ENCODE measurements at places on chromosomes 12 and 14.

GRCh38 chr14:89425931-89426330 is 8.9 kb upstream of the FOXN3 start:
- no peak for DNase-seq

DNA sequence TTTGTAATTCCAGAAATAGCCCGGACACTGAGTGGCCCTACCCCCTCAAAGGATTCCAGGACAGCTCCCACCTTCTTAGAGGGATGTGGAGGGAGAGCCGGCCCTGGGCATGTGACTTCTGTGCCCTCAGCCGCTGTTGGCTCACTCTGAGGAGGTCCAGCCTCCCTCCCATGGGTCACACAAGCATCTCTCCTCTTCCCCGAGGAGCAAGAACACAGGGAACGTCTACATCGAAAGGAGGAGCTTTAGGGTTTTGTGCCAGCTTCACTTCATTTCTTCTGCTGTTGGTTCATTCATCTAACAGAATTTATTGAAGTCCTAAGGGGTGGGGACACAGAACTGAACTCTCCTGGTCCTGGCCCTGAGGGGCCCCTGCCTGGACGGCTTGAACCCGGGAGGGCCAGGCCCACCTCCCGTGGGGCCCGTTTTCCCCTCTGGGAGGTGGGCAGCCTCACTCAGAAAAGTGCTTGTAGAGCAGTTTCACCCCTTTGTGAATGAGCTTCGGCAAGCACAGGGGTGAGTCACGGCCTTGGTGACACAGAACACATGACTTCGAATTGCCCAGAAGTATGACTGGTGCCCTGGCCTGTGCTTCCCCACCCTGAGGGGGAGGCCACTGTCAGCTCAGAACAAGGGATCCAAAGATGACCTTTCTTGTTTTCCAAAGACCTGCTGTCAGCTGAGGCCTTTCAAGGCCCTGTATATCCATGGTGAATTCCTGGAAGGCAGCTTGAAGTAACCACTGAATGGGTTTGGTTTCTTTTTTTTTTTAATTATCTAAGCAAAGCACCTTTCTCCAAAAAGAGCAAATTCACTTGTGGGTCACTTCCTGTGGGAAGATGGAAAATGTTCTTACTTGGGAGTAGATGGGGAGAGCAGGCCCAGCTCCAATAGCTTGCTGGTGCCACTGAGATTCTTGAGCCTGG is 39.2 kb downstream of the NFKBIA start:
- DNase-seq, result no peak

DNA sequence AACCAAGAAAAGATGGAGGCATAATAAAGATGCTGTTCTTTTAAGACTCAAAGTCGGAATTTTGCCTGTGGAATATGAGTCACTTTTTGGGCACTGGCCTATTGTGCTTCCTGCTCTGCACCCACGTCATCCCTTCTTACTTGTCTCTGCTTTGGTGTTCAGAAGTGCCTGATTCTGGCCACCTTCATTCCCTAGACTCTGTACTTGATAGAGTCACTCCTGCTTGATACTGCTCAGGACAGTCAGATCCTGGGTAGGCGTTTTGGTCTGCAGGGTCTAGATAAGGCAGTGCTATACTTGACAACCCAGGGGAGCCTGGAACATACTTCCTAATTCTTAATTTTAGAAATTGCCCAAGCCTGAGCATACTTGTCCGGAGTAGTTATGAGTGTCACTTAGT is 1.9 kb downstream of the LRRK2 start:
- DNase-seq, result no peak

GRCh38 chr14:89540009-89540829 is 123.2 kb upstream of the FOXN3 start:
- no peak for DNase-seq

DNA sequence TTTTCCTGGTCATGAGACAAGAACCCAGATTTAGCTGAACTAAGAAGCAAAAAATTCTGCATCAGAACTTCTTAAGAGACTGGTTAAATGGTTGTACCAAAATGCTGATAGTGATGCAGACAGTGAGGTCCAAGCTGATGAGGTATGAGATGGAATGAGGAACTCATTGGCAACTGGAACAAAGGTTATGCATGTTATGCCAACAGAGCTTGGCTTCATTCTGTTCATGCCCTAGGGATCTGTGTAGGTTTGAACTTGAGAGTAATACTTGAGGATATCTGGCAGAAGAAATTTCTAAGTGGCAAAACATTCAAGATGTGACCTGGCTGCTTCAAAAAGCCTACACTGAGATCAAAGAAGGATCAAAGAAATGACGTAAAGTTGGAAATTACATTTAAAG is 398.0 kb downstream of the FSCB start:
- no peak for DNase-seq

- DNase-seq, result no peak
Measured at GRCh38 chr12:107311682-107312081, 218.3 kb upstream of the CRY1 start.

All from CD8-positive, alpha-beta memory T cell (primary cell).